ENCODE measurements at places on chromosomes 1 and 21. TPM values are rescaled to one million over a fixed set of nuclear protein-coding genes. Genes with fewer than 3 reads are reported as not detected.

- DNase-seq = no peak
Measured at GRCh38 chr1:2425892-2426291, 13.5 kb upstream of the PEX10 start.

GRCh38 chr1:84855168-84855567 is 37.8 kb downstream of the LPAR3 start:
- no peak for DNase-seq

GRCh38 chr1:6345009-6345408 is 48.6 kb downstream of the ACOT7 start:
- DNase-seq = no peak

The KRTAP10-3 gene
- polyA plus RNA-seq = not detected

- no peak for DNase-seq
Measured at GRCh38 chr1:186994897-186995296, 166.1 kb downstream of the PLA2G4A start.

GRCh38 chr1:47411436-47411835 is 4.6 kb upstream of the FOXE3 start:
- DNase-seq = no peak

The TTC4 gene
- polyA plus RNA-seq = 37.4 TPM

- DNase-seq = no peak
Measured at GRCh38 chr1:185139246-185139645, 17.5 kb downstream of the TRMT1L start.

The AMPD1 gene
- not detected for polyA plus RNA-seq

The MAEL gene
- polyA plus RNA-seq = 2.5 TPM

DNA sequence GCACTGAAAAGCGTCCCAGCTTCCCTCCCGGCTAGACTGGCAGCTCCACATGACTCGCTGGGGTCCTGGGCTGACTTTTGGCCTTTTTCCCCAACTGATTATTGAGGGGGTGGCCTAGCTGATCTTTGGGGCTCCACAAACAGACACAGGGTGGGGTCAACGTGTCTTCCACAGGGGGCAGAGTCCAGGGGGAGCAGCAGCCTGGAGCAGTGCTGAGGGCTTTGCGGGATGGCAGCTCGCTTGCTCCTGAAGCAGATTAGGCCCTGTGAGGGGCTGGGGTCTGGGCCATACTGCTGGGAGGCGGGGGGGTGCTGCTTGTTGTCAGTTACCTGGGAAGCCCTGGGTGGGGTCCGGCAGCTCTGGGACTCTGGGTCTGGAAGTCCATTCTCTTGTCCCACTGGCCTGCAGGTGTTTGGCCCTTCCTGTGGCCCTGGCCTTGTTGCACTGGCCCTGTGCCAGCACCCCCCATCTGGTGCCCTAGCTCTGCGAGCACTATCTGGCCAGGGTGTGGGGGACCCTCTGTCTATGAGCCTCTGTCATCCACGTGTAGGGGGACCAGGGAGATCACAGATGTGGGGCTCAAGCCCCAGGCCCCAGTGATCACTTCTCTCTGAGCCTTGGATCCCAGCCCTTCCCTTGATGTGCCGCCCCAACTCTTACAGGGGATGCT is 12.3 kb upstream of the HES5 start:
- DNase-seq = no peak

The LCE1F gene
- not detected for polyA plus RNA-seq

The SAMD11 gene
- polyA plus RNA-seq = 45.7 TPM

GRCh38 chr21:38995731-38996130 is 187.5 kb downstream of the PSMG1 start:
- DNase-seq = no peak

- no peak for DNase-seq
Measured at GRCh38 chr1:190168893-190169280, 308.8 kb downstream of the BRINP3 start.

DNA sequence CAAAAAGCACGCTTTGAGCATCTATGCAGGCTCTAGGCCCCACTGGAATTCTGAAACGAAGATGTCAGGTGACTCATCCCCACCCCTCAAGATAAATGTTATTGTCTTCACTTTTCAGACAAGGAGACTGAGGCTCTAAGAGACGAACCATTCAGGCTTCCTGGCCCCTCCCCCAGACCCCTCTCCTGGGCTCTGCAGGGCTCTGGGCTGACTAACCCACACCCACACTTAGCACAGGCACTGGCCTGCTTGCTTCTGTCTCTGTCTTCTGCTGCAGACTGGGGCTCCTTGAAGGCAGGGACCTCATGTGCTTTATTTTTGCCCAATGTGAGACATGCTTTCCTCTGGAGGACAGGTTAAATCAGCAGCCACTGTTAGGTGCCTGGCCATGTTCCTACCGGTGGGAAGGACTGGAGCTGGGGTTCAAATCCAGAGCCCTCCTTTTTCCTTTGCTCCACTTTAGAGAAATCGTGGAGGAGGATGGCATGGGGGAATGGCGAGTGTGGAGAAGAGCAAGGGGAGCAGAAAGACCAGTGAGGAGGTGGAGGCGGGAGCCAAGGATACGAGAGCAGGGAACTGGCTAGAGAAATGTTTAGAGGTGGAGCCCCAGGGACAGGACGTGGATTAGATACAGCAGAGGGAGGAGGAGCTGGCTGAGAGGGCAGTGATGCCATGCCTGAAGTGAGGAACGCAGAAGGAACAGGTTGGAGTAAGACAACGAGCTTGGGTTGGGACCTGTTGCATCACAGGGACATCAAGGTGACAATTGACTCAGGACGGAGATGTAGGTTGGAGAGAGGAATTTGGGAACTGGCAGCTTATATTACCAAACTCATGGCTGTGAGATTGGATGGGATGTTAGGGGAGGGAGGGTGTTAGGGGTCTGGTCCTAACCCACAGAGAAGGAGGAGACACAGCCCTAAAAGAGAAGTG is 1.7 kb downstream of the TMEM125 start:
- DNase-seq = no peak

The KCNT2 gene
- polyA plus RNA-seq = 12.5 TPM

GRCh38 chr1:119321666-119322419 is 46.7 kb upstream of the HAO2 start:
- DNase-seq = no peak

The ATP1A4 gene
- polyA plus RNA-seq = 0.15 TPM

The MSH4 gene
- 0.60 TPM for polyA plus RNA-seq

GRCh38 chr1:19344372-19344810 is 32.3 kb downstream of the SLC66A1 start:
- no peak for DNase-seq

DNA sequence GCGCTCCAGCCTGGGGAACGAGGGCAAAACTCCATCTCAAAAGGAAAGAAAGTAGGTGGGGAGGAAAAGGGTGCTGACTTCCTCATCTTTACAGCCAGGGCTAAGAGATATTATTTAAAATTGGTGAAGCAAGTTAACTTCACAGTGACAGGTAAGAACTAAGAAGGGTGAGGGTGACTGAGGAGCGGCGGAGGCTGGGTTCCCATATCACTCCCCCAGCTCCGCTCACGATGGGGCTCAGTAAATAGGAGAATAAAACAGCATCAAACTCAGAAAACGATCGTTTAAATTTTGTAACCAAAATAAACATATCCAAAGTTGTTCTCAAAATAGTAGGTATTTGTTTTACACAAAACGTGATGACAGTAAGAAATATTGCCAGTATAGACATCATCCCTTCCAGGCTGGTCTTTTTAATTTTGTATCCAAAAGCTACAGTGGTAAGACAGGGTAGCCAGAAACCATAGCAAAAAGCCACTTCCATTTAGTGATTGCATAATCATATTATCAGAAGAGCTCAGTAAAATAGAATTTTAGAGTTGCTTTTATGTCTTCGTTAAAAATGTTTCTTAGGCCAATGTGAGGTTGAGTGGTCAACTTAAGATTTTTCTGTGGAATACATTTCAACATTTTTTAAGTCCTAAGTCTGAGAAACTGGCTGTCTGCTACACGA is 26.2 kb upstream of the ADARB1 start:
- DNase-seq = no peak

DNA sequence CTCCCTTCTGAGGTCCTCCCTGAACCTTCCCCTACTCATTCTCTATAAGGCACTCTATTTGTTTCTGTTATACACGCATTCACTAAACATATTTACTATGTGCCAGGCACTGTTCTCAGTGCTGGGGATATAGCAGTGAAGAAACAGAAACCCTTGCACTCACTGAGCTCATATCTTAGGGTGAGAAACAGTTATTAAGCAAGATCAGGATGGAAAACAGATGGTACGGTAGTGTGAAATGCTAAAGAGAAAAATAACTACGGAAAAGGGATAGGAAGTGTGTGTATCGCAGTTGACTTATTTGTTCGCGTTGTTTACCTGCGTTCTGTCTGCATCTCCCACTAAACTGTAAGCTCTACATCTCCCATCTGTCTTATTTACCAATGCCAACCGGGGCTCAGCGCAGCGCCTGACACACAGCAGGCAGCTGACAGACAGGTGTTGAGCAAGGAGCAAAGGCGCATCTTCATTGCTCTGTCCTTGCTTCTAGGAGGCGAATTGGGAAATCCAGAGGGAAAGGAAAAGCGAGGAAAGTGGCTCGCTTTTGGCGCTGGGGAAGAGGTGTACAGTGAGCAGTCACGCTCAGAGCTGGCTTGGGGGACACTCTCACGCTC is 572 bp downstream of the CYB5RL start:
- DNase-seq = no peak

The LCE1B gene
- not detected for polyA plus RNA-seq

- DNase-seq = no peak
Measured at GRCh38 chr21:37749132-37749531, 167.1 kb downstream of the KCNJ6 start.

DNA sequence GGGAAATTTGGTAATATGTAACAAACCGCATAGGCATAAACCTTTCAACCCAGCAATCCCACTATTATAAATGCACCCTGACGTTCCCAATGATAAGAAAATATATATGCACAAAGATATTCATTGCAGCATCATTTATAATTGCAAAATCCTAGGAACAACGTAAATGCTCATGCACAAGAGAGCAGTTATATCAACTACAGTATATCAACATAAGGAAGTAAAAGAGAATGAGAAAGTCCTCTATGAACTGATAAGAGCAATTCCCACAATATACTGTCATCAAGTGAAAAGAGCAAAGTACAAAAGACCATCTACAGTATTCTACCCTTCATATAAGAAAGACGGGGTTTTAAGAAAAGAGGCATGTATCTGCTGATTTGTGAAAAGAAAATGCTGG is 229.9 kb downstream of the SLC45A1 start:
- no peak for DNase-seq

The HIPK1 gene
- polyA plus RNA-seq = 45.5 TPM

DNA sequence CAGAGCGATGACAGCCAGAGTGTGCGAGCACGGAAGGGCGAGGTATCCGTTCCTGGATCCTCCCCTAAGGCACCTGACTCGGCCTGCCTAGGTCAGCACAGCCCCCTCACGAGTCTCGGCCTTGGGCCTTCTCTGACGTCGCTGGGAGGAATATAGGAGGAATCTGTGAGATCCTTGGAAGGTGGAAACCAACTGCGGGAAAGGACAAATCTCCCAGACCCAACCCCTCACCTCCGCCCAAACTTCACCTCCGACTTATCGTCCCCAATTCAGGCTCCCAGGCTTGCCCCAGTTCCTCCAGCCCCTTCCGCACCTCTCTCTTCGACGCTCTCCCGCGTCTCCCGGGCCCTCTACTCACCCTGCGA is 494 bp downstream of the APH1A start:
- DNase-seq = no peak

The CFAP141 gene
- polyA plus RNA-seq = not detected

DNA sequence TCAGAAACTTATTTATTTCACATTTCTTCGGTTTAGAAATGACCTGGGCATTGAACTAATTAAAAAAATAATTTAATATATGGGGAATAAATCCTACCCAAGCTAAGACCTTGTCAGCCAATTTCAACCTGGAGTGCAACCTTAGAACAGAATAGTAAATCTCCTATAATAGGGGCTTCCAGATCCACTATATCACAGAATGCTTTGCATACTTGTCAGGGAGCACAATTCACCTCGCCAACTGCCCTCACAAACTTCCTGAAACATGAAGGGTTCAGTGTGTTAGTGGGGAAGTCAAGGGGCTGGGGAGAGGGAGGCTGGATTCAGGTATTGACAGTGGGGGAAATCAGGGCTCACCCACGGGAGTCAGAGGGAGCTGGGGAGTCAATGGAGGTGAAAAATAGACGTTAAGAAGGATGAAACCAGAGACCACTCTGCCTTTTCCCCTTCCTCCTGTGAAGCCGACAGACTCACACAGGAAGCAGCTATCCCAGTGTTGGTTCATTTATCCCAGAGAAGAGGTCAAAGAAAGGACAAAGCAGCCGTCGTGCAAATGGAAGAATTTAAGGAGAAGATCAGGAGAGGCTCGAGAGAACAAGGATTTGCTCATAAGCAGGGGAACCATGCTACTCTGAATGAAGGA is 453.3 kb downstream of the NUF2 start:
- DNase-seq = peak; percentile 57

All from left kidney (tissue), 8 donors.